ENCODE measurements at places on chromosomes 7 and 10.

- no peak for DNase-seq
Measured at GRCh38 chr10:102652170-102652916, 8.1 kb downstream of the TRIM8 start.

- DNase-seq, result no peak
Measured at GRCh38 chr10:55630491-55631056, 730.5 kb downstream of the ZWINT start.

DNA sequence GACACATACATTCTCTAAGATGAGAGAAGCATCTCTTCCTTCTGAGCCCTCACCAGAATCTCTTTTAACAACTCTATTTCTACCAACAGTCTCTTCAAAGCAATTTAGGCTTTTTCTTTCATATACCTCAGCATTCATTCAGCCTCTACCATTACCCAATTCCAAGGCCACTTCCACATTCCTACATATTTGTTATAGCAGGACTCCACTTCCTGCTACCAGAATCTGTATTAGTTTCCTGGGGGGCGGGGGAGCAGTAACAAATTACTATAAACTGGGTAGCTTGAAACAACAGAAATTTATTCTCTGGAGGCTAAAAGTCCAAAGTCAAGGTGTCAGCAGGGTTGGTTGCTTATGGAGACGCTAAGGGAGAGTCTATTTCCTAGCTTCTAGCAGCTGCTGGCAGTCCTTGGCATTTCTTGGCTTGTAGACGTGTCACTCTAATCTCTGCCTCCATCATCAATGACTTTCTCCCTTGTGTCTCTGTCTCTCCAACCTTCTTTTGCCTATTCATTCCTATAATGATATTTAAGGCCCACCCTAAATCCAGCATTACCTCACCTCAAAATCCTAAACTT, 7.4 kb downstream of the PRPS1L1 start:
- no peak for DNase-seq

DNA sequence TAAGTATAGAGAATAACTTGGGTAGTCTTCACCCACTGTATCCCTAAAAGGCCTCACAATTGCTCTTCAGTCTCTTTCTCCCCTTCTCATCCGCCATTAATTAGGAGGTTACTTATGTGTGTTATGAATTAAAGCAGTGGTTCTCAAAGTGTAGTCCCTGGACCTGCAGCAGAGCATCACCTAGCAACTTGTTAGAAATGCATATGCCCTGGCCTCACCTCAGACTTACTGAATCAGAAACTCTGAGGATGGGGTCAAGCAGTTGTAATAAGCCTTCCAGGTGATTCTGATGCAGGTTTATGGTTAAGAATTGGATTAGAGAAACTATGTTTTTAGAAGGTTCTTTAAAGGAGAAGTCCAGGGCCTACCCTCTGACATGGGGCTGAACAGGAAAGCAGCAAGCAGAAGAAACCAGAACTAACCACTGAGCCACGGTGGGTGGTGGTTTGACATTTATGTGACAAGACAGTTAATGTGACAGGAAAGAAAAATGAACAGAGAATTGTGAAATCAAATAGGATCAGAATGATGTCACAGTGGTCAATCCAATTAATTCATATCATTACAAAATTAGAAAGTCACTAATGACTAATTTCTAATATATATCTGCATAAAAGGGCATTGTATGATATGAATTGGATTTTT, 37.6 kb downstream of the ENTPD1 start:
- no peak for DNase-seq

DNA sequence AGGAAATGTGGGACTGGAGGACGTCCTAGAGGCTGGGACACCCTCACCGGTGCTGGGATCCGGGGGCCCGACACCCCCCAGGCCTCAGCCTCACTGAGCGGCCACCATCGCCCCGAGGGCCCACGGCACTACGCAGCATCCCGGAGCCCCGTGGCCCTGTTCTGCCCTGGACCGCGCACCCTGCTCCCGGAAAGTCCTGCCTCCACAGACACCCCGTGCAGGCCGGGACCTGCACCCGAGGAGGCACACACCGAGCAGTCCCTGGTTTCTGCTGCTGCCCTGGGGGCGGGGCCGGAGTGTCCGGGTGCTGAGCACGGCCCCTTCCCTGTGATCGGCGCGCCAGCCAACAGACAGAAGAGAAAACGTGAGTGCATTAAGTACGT, 18.1 kb upstream of the KNDC1 start:
- DNase-seq, result no peak

DNA sequence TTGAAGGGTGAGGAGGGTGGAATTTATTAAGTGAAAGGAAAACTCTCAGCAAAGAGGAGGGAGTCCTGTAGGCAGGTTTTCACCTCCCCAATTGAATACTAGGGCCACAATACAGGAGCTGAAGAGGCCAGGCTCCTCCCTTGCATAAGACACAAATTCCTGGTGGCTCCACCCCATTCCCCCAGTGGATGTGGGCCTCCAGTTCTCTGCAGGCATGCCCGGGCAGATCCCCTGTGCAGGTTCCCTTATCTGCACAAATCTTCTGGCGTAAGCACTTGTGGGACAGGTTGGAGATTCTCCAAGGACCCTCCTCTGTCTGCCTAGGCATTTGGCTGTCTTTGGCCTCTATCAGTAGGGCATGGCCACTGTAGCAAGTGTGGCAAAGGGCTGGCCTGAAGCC, 847.1 kb upstream of the MBL2 start:
- no peak for DNase-seq

GRCh38 chr10:28151636-28152035, 151.2 kb downstream of the MPP7 start:
- DNase-seq, result no peak

DNA sequence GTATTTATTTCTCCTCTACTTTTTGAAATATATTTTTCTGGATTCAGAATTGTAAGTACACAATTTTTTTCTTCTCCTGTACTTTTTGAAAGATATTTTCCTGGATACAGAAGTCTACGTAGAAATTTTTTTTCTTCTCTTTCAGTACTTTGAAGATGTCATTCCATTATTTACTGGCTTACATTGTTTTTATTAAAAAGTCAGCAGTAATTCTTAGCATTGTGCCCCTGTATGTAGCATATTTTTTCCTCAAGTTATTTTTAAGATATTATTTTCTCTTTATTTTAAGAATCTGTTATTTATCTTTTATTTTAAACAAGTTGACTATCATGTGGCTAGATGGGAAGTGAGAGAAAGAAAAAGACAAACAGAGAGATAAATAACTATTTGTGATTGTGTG, 119.0 kb upstream of the NPSR1 start:
- no peak for DNase-seq

- no peak for DNase-seq
Measured at GRCh38 chr10:100897976-100898375, 14.8 kb upstream of the SLF2 start.

GRCh38 chr10:118496525-118496924, 98.9 kb downstream of the PRLHR start:
- no peak for DNase-seq

GRCh38 chr7:7693881-7694280, 24.5 kb downstream of the RPA3 start:
- DNase-seq, result no peak

DNA sequence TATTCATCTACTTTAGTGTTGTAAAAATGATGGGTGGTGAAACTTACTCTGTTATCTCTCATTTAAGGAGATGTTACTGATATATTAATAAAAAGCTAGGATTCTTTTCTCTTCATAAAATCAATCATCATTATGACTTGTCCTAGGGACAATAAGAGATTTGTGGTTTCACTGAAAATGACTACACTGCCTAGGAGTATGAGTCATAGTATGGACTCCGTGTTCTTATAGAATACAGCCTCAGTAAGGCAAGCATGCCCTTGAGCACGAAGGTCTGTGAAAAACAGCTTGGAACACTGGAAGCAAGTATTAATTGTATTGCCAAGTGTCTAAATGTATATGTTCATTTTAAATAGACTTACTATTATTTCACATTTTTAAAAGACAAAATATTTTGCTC, 749.2 kb upstream of the PCDH15 start:
- DNase-seq, result no peak

DNA sequence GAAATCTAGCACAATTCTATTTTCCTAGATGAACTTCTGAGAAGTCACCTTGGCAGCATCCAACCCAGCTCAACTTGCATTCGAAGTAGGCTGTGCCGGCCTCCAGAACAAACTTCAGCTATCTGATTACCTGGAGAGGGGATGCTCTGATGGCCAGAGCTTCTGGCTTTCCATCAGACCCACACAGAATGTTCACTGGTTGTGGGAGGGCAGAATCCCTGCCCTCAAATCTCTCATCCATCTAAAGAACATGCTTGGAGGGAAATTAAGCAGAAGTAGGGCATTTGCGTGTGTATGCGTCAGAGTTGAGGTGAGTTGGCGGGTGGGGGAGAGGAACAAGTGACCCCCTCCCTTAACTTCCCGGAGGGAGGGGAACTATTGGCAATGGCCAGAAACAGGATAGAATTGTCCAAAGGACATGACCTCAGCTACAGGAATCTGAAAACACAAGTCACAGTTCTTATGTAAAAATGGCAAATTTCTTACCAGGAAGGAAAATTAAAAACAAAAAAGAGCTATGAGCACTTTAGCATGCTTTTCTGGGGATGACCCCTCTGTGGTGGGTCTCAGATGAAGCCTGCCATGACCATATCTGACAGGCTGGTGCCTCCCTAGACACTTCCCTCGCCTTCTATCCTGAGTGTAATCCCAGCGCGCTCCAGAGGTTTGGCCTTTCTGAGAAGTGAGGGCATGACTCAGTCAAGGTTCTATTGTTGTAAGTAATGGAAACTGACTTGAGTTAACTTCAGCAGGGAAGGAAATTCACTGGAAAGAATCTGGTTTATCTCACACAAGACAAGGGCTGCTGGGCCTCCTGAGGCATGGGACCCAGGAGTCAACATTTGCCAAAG, 278.8 kb downstream of the RPS24 start:
- DNase-seq, result no peak

- DNase-seq, result no peak
Measured at GRCh38 chr10:31617757-31618156, 298.7 kb downstream of the ZEB1 start.

- DNase-seq, result no peak
Measured at GRCh38 chr7:150946421-150947240, 31.5 kb downstream of the KCNH2 start.

- DNase-seq, result no peak
Measured at GRCh38 chr7:81873559-81873958, 103.7 kb upstream of the HGF start.

- no peak for DNase-seq
Measured at GRCh38 chr10:4623200-4623599, 202.8 kb upstream of the AKR1E2 start.

DNA sequence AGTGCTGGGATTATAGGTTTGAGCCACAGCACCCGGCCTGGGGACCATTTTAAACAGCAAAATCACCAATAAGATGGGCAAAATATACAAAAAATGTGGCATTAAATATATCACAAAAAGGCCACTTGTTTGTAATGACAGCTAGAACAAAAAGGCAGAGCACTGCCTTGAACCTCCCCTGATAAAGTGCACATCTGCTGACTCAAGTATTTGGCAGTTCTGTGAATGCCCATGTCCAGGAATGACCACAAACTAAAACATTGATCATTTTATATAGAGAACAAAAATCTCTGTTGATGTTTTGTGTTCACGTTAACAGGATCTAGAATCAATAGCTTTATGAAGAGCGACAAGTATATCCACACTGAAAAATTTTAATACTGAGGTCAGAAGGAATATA, 21.5 kb downstream of the HERC4 start:
- DNase-seq, result no peak

GRCh38 chr10:72832701-72833100, 60.8 kb upstream of the OIT3 start:
- DNase-seq, result no peak

DNA sequence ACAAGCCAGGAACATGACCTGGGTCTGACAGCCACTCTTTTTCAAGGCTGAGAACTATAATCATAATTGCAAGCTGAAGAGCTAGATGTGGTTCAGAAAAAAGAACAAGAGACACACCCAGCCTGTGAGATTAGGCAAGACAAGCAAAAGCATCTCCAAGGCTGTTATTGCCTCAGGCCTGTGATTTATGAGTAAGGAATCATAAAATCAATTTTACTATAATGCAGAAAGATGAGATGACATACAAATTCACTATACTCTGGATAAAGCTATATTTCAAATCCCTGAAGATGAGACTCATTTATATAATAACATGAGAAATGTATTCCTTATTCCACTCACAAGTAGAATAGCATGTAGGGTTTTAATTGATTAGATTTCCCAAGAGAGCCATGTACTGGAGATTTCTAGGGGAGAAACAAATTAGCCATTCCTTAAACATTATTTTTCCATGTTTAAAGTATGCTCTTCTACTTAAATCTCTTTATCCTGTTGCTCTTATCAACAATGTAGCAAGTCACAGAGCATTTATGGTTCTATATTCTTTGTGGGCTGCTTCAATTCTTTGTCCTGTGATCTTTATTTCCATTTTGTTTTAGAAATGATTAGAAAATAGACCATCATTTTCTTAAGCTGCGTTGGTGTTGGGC, 47.4 kb downstream of the FHIP2A start:
- DNase-seq, result no peak

DNA sequence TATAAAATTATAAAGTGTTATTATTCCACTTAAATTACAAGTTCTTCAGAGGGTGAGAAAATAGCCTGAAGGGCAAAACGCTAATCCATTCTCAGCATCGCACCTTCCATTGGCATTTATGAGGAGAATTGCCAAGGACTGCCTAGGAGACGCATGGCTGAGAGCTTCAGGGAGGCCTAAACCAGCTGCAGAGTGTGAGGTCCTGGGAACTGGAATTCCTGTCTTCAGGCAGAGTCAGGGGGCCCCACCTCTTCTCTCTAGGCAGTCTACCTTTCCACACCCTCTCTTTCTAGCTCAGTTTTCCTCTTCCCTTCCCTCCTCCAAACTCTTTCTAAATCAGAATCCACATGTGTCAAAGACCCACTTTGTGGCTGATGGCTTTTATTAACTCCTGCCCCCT, 35.3 kb downstream of the LRRC72 start:
- no peak for DNase-seq

- no peak for DNase-seq
Measured at GRCh38 chr7:108088729-108089128, 41.4 kb downstream of the LAMB4 start.

- DNase-seq, result no peak
Measured at GRCh38 chr10:121053151-121053550, 202.0 kb downstream of the WDR11 start.

DNA sequence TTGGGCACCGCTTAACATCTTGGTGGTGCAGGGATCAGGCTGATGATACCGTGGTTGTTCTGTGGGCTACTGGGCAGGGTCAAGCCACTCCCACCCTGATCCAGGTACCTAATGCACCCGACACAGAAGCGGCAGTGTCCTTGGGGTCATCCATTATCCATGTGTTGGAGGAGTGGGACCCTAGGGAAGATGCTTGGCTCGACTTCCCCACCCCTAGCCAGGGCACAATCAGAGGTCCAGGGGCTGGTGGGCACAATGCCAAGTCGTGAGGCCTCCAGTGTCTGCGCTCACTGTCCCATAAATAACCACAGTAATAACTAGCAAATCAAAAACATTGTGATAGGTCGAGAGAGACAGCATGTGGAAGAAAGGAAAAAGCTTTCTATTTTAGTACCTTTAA, 37.7 kb downstream of the HTRA1 start:
- DNase-seq, result no peak

Data from activated T-helper 9 cell treated with anti-CD3 and anti-CD28 coated beads, Interleukin-2, amount 50 U/mL, for 16 hours (primary cell).